NCI-H1694 treated with DMSO at 0.1 percent for 48 hours (cell line): ENCODE measurements at places on chromosomes 5 and 9.

DNA sequence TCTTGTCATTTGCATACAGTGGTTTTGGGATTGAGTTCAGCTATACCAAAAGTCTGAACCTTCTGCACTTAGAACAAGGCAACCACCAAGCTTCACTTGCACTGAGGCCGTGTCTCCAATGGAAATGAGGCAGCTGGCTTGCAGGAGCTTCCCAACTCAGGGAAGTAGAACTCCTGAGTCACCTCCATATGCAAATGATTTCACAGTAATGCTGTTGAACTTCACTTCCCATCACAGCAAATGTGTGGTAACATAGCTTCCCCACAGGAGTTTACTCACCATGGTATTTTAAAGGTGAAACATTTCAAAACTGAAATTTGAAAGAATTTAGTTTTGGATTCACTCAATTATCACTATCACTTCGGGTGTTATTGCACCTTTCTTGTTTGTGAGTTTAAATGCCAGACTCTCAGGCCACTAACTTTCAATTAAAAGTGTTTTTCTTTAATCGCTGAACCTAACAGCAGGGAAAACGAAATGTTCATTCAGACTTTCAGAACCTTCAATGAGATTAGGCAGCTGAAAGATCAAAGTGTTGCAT is 9.0 kb downstream of the CD274 start:
- DNase-seq: no peak

- peak; percentile 7 for DNase-seq
Measured at GRCh38 chr5:160802592-160802991, 49.4 kb downstream of the ATP10B start.

- no peak for DNase-seq
Measured at GRCh38 chr9:136243631-136244030, 2.0 kb downstream of the QSOX2 start.

- DNase-seq: peak; percentile 57
Measured at GRCh38 chr5:138504799-138505198, 38.2 kb downstream of the ETF1 start.

GRCh38 chr5:128777052-128777451 is 188.2 kb upstream of the SLC27A6 start:
- no peak for DNase-seq
